Cortex of kidney (tissue), 1 donor: ENCODE measurements at places on chromosomes 3 and 15.

DNA sequence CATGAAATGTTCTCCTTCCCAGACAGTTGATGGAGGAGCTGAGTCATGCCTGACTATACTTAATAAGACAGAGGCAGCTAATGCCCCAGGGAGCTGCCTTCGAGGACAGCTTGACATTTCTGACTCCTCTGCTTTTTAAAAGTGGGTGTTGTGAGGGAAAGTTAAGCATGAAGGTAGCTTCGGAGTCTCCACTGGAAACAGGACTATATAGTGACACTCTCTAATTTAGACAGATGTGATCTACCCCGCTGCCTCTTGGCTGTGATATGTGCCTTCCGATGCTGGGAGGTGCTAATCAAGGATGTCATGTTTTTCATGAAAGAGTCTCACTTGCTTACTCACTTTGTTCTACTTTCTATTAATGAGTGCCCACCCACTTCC is 72.7 kb downstream of the IL1RAP start:
- DNase-seq, result no peak

- DNase-seq, result no peak
Observed at GRCh38 chr3:21524133-21524532, 226.9 kb downstream of the ZNF385D start.

DNA sequence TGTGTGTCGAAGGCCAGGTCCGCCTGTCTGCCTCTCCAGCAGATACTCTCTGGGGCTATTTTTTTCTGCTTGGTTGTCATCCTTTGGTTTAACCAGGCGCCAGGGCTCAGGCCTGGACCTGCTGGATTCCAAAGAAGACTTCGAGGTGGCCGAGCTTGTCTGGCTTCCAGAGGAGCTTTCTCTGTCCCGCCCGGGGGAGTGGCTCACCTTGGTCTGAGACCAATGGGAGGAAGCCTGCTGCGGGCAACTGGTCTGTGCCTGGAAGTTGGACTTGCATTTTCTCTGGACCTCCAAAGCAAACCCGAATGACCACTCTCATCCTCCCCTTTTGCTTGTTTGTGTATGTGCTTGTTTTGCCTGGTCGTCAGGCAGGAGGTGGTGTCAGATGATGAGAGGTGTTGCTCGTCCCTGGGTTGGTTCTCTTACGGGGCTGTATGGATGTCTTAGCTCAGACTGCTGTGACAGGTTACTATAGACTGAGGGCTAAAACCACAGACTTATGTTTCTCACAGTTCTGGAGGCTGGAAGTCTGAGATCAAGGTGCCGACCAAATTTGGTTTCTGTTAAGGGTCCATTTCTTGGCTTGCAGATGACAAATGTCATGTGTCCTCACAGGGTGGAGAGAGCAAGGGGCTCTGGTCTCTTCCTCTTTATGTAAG is 19.3 kb downstream of the IGF1R start:
- no peak for DNase-seq

GRCh38 chr3:188468196-188468595 is 314.2 kb downstream of the LPP start:
- no peak for DNase-seq

GRCh38 chr15:34240537-34240936 is 15.7 kb downstream of the EMC4 start:
- no peak for DNase-seq

- DNase-seq, result no peak
Observed at GRCh38 chr3:23807424-23808015, 1.8 kb downstream of the UBE2E1 start.

- no peak for DNase-seq
Observed at GRCh38 chr3:66723231-66723630, 222.4 kb upstream of the LRIG1 start.

GRCh38 chr3:194574639-194575483 is 58.4 kb downstream of the TMEM44 start:
- DNase-seq, result no peak

GRCh38 chr15:92132982-92133755 is 260.5 kb upstream of the ST8SIA2 start:
- DNase-seq, result no peak

- DNase-seq, result no peak
Observed at GRCh38 chr15:57272771-57273357, 103.4 kb upstream of the CGNL1 start.

- DNase-seq, result no peak
Observed at GRCh38 chr3:73291541-73291940, 230.1 kb downstream of the EBLN2 start.

DNA sequence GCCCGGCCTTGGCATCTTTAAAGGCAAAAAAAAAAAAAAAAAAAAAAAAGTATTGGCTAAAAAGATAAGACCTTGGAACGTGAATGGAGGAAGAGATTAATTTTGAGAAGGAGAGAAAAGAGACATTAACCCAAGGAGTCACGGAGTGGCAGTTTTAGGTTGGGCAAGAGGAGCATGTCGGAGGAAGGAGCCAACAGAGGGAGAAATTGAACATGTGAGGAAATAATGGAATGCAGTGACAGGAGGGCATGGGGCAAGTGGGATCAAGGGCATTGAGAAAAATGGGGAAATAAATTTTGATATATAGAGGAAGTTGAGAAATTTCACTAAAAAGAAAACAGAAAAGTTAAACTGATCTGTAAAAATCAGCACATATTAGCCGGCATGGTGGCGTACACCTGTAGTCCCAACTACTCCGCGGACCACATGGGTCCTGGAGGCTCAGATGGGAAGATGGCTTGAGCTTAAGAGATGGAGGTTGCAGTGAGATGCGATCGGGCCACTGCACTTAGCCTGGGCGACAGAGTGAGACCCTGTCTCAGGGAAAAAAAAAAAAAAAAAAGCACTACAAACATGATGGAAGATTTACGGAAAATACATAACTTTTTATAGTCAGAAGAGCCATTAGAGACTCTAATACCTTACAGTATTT is 1.2 kb downstream of the HAUS2 start:
- DNase-seq, result no peak

- DNase-seq, result no peak
Observed at GRCh38 chr3:185693985-185694653, 108.0 kb downstream of the SENP2 start.

DNA sequence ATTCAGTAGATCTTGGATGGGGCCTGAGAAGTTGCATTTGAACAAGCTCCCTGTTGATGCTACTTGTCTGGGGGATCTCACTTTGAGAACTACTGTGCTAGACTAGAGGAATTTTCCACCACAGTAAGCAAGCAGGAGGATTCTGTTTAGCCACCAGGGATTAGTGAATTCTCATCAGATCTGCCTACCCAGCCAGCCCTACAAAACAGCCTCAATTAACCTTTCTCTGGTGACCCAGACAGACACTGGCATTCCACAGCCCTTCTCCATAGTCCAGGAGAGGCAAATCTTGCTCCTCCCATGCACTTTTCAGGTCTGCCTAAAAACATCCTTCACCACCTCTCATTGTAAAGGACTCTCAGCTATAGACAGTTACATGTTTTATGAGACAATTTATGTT is 16.7 kb upstream of the MYH15 start:
- DNase-seq, result no peak

DNA sequence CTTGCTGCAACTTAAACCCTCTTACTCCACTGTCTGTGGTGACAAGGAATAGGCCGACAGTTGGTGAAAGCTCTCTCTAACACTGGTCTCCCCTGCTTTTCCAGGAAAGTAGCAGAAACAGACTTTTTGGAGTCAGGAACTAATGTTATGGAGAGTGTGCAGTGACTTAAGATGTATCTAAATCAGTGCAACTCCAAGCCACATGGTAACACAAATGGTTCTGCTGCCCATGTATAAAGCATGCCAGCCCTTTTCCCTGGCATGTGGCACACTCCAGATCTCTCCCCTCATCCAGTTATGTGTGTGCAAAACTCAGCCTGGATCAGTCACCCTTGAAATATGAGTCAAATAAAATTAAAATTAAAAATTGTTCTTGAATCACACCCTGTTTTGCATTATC is 55.4 kb downstream of the SEMA5B start:
- DNase-seq, result no peak

GRCh38 chr3:111473550-111473949 is 68.4 kb upstream of the CD96 start:
- no peak for DNase-seq

GRCh38 chr3:59839810-59840515 is 790.1 kb upstream of the CFAP20DC start:
- DNase-seq, result no peak

DNA sequence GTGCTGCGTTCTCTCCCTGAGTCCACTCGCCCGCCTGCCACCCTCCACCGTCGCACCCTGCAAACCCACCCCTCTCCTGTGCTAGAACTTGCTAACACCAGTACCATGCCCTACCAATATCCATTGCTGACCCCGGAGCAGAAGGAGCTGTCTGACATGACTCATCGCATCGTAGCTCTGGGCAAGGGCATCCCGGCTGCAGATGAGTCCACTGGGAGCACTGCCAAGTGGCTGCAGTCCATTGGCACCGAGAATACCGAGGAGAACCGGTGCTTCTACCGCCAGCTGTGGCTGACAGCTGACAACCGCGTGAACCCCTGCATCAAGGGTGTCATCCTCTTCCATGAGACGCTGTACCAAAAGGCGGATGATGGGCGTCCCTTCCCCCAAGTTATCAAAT is 4.9 kb upstream of the ALAS1 start:
- no peak for DNase-seq

DNA sequence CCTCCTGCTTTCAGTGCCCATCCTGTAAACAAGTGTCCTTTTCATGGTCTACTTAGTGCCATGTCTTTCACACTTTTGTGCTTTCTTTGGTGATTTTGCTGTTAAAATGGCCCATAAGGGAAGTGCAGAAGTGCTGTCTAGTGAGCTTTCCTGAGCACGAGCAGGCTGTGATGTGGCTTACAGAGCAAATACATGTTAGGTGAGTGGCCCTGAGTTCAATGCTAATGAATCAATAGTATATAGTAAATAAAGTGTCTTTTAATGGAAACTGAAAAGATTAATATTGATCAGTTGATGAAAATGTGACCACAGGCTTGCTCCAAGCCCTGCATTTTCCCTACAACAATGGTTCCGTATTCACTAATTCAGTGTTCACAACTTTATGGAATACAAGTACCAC is 5.7 kb downstream of the SH3BP5 start:
- DNase-seq, result no peak

- no peak for DNase-seq
Observed at GRCh38 chr3:49076646-49077045, 17.2 kb downstream of the QRICH1 start.

DNA sequence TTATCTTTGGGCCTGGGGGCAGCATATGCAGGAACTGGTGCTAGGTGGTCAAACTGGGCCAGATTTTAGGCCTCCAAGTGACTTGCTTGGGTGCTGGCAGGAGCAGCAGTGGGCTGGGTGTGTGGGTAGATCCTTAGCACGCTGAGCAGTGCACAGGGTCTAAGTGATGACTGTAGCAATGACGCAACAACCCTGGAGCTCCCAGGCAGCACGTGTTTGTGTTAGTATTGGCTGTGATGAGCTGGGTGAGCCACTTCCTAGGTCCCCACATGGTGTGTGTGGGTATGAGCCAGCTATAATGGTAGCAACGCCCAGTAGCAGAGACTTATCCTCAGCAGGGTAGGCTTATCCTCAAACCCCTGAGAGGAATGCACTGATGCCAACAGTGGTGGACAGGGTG is 570.6 kb upstream of the ROBO1 start:
- DNase-seq, result no peak

- DNase-seq, result no peak
Observed at GRCh38 chr3:176447369-176447768, 749.9 kb downstream of the TBL1XR1 start.

- DNase-seq, result no peak
Observed at GRCh38 chr3:6108957-6109356, 752.0 kb upstream of the GRM7 start.
